ENCODE measurements at places on chromosomes 1 and 21.

DNA sequence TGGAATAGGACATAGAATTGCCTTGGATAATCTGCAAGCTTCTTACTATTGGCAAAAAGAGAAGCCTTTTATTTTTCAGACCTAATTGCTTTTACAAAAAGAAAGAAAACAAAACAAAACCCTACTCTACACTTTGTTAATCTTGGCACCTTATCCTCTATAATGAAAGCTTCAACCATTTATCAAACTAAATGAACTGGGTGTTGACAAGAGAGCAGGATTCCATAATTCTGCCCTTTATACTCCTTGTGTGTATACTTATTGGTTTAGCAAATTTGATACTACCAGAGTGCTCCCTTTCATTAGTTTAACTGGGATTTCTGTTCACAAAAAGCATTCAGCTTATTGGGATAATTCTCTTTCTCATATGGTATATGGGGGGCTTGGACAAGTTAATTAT is 3.0 kb upstream of the TMCC2 start:
- no peak for DNase-seq

GRCh38 chr1:21896652-21897532 is 40.2 kb downstream of the HSPG2 start:
- peak; percentile 96 for DNase-seq

GRCh38 chr21:30072496-30072895 is 94.1 kb downstream of the CLDN17 start:
- DNase-seq, result no peak

DNA sequence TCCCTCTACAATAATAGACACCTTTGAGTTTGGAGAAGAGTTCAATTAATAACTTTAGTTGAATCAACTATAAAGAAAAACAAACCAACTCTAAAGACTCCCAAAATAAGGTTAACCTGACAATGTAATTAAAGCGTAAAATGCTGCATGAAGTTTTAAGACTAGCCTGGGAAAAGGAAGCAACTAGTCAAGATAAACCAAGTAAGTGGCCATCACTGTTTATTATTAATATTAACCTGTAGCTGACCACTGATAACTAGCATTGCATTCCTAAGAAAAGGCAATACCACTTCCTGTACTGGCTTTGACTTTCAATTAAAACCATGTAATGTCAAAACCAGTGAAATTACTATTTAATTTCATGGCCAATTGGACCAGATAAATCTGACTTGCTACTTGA is 3.0 kb downstream of the PPP1R15B start:
- DNase-seq, result no peak

DNA sequence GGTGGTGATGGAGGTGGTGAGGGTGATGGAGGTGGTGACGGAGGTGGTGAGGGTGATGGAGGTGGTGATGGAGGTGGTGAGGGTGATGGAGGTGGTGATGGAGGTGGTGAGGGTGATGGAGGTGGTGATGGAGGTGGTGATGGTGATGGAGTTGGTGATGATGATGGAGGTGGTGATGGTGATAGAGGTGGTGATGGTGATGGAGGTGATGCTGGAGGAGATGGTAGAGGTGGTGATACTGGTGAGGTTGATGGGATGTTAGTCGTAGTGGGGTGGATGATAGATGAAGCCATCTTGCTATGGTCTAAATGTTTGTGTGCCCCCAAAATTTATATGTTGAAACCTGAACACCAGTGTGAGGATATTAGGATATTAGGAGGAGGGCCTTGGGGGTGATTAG is 25.3 kb upstream of the IFNLR1 start:
- DNase-seq, result no peak
